ENCODE measurements at places on chromosomes 11 and 22.
A peak's percentile ranks its signal among the peaks of the same experiment; 100 is the strongest.

DNA sequence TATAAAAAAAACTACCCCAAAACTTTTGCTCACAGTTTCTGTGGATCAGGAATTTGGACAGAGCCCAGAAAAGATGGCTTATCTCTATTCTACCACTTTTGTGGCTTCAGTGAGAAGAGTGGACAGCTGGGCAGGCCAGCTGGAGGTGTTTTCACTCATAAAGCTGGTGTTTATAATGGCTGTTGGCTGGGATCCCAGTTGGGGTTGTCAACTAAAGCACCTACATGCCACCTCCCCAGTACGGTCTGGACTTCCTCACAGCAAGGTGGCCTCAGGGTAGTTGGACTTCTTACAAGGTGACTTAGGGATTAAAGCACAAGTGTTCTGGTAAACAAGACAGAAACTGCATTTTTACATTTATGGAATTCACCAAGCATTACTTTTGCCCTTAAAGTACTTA, 171.0 kb downstream of the NELL1 start:
- no peak for DNase-seq

- DNase-seq, result no peak
These were observed 21.4 kb downstream of the FJX1 start for GRCh38 chr11:35639591-35640179.

- no peak for DNase-seq
These were observed 291.0 kb downstream of the BRD1 start for GRCh38 chr22:49536571-49537131.

GRCh38 chr11:72225411-72225951, 914 bp downstream of the INPPL1 start:
- DNase-seq, result peak; percentile 48

GRCh38 chr11:85029964-85030363, 597.2 kb downstream of the DLG2 start:
- DNase-seq, result no peak

DNA sequence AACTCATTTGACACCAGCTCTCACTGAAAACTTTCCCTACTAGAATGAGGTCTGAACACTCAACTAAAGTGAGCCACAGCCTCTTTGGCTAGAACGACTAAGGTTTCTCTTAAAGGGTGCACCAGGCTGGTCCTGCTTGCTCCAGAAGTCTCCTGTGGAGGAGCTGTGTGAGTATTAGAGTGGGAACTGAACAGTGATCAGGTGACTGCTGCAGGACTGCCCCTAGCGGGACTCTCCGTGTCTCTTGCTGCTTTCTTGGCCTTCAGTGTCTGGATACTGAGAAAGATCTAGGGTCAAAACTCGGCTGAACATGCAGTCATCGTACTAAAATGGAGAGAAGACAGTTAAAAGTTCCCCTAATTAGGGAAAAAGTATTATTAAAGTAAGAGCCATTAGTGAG, 34.6 kb downstream of the FAM118A start:
- no peak for DNase-seq

DNA sequence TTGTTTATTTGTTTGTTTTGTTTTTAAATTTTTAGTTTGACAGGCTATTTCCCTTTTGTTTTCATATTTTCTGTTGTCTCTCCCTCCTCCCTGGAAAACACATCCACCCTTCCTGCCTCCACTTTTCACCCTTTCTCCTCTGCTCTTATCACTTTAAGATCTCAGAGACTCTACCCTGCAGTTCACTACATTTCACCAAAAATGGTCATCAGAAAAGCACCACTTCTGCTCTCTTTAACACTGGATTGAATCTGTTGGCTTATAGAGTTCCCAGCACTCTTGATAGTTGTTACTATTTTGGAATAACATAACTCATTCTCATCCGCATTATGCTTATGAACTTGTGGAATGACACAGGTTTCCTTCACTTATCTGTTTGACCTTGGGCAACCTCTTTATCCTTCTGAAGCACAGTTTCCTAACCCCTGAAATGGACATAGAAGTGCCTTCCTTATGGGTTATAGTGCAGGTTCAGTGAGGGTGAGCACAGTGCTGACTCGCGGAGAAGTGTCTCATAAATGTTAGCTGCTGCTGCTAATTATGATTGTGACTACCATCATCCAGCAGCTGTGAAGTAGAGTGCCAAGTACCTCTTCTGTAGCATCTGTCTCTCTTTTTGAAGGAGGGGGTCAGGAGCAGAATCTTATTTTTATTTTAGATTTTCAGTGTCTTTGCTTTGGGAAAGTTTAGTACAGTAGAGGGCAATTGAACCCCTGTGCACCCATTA, 15.0 kb downstream of the TEAD1 start:
- DNase-seq, result no peak

GRCh38 chr11:5275369-5276110, 5.8 kb upstream of the HBE1 start:
- no peak for DNase-seq

DNA sequence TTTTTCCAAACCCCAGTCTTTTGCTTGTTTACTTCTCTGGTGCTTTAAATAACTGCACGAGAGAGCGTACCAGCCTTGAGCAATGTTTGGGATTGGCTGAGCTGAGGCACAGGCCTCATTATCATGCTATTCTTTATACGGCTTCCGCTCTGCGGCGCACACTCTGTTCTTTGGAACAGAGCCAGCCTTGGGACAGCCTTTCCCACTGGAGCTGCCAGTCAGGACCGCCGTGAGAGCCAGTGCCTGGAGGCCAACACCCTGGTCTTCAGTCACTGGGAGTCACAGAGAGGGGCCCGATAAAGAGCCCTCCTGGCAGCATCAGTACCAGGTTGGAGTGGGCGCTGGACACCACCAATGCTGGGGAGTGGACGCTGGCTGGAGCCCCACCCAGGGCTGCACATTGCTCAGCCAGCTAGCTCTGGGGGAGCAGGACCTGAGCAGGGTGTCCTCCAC, 125.6 kb downstream of the BCR start:
- DNase-seq, result no peak

- DNase-seq, result no peak
These were observed 112.0 kb upstream of the ARHGAP42 start for GRCh38 chr11:100574894-100575769.

DNA sequence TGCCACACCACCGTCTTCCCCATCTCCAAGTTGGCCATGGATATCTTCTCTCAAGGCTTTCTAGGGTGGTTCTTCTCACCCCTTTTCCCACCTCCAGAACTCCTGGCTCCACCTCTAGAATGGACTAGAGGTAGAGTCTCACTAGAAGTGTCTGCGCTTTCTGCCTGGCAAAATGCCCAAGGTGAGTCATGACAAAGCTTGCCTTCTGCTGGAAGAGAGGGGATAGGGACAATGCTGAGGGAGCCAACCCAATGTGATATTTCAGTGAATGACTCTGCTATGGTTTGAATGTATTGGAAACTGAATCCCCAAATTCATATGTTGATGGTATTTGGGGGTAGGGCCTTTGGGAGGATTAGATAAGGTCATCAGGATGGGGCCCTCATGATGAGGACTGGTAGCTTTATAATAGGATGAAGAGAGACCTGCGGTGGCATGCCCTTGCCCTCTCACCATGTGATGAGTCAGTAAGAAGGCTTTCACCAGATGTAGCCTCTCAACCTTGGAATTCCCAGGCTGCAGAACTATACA, 4.1 kb upstream of the CD82 start:
- no peak for DNase-seq

- no peak for DNase-seq
These were observed 154.1 kb downstream of the MYO18B start for GRCh38 chr22:25896098-25896497.

GRCh38 chr11:23563591-23563990, 703.3 kb upstream of the CCDC179 start:
- no peak for DNase-seq

- no peak for DNase-seq
These were observed 32.1 kb downstream of the SNU13 start for GRCh38 chr22:41656556-41656955.

DNA sequence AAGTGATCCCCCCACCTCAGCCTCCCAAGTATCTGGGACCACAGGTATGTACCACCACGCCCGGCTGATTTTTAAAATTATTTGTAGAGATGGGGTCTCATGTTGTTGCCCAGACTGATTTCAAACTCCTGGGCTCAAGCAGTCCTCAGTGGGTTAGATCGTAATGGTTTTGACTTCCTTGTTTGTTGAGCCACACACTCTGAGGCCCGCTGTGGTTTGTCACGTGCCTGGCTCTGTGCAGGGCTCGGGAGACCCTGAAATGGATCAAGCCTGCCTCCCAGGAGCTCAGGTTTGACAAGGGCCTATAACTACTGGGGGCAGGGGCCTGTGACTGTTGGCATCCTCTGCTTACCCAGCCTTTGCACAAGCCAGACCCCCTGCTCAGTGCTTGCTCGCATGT, 68.1 kb downstream of the MPPED1 start:
- DNase-seq, result no peak

DNA sequence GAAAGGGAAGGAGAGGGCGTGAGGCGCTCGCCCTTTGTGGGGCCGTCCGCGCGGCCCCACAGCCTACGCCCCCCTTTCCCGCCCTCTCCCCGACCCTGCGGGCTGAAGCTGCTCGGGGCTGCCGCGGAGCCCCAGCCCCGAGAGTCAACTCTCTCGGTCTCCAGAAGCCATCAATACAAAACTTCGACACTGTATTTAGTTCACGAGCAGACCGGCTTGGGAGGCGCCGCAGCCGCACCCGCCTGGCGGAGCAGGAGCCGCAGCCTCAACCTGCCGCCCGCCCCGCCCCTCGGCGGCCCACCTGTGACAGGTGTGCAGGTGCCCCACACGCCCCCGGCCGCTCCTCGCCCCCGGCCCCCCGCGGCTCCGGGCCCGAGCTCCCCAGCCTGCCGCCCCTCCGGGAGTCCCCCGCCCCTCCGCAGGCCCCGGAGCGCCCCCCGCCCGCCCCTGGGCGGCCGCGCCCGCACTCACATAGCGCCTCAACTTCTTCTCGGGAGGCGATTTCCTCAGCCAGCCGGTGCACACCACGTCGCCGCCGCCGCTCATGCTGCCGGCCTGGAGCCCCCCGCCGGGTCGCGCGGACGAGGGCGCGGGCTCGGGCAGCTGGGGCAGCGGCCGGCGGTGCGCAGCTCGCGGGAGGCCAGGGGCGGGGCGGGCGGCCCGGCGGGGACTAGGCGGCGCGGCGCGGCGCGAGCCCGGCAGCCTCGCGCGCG, at the start of gene GAB2:
Gene GAB2, minus strand, starts transcription at position 646 of the 713 bp plus-strand sequence. Its CDS starts 100 bp downstream, at position 546.
- no peak for DNase-seq

GRCh38 chr11:132310390-132311375, 940.3 kb downstream of the NTM start:
- DNase-seq, result no peak

DNA sequence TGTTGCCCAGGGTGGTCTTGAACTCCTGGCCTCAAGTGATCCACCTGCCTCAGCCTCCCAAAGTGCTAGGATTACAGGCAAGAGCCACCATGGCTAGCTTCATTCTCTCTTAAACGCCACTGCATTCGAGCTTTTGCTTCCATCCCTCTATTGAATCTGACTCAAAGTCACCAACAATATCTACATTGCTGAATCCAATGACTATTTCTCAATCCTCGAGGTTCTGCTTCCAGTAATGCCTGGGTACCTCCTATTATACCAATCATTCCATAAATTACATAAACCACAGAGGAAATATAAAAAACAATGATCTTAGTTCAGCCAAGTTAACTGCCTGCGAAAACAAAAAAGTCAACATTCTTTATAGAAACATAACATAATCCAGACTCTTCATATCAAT, 11.9 kb upstream of the NXF1 start:
- DNase-seq, result no peak

DNA sequence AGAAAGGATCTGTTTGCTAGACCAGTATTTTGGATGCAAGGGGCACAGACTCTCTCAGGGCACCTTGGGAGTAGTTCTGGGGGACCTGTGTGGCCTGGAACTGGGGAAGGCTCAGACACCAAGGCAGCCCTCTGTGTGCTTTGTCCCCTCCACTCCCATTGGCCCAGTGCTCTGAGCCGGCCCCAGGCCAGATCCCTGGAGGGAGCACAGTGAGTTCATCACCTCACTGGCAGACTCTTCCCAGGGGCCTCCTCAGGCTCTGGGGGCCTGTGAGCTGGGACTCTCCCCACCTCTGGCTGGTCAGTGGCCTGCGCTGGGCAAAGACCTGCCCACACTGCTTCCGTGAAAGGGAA, 51.7 kb downstream of the CHRDL2 start:
- no peak for DNase-seq

- peak; percentile 54 for DNase-seq
These were observed 12.6 kb upstream of the NECTIN1 start for GRCh38 chr11:119741369-119742262.

DNA sequence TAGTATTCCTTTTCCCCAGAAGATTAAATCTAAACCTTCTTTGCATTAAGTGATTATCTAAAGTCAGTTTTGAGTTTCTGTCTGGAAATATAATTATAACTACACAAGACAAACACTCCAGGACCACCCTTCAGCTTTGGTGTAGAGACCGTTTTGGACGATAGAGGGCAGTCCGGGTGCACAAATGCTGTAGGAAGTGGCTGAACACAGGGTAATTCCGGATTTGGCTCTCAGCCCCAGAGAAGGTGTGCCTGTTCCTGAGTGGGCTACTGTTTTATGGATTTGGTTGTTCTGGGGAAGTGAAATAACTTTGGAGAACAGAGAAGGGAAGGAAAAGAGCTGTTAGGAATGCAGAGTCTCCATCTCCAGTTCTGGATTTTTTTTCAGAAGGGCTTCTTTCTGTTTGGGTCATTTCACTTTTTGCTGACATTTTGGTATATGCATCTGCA, 14.8 kb downstream of the EXT2 start:
- DNase-seq, result peak; percentile 59

- DNase-seq, result no peak
These were observed 4.5 kb downstream of the SLC22A6 start for GRCh38 chr11:62980133-62980760.

DNA sequence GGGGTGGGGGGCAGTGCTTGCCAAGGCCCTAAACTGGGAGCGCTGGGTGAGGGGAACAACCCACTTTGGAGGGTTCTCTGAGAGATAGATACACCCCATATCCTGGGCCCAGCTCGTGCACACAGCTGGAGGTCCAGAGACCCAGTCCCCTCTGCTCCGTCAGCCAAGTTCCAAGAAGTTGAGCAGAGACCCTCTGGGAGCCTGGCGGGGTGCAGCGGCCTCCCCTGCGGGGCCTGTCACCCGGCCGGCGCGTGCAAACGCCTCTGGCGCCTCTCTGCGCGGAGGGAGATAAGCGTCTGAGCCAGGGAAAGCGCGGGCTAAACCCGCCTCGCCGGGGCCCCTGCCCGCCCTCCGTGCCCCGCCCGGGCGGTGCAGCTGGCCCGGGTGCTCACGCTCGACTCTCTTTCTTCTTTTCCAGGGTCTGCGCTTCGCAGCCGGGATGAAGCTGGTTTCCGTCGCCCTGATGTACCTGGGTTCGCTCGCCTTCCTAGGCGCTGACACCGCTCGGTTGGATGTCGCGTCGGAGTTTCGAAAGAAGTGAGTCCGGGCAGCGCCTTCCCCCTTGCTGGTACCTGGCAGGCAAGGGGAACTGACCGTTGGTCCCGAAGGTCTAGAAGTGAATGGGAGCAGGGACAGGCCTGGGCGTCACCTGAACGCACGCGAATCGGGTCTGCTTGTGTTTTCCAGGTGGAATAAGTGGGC, 540 bp downstream of the ADM start:
- no peak for DNase-seq

DNA sequence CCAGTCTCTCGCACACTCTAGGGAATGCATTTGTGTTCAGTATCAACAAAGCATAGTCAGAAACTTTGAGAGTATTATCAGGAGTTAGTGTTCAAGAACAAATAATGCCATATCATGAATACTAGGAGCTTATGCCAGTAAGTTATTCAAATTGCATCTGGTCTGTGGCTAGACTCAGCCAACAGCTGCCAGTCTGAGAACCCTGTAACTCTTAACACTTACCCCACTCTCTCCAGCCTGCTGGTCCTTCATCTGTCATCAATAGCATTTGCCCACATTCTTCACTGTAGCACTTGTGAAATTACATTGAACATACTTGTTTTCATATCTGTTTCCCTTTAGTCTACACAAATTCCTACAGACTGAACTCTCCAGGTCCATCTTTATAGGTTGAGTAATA, 1157.5 kb upstream of the RAG2 start:
- no peak for DNase-seq

- no peak for DNase-seq
These were observed 310.2 kb downstream of the DLG2 start for GRCh38 chr11:85316967-85317366.

Measured in CD4-positive, alpha-beta T cell treated with Interleukin-21 for 1 hour (primary cell).